ENCODE measurements at places on chromosomes 6 and 20.

GRCh38 chr20:38519426-38519825, 46.8 kb downstream of the RALGAPB start:
- no peak for DNase-seq

DNA sequence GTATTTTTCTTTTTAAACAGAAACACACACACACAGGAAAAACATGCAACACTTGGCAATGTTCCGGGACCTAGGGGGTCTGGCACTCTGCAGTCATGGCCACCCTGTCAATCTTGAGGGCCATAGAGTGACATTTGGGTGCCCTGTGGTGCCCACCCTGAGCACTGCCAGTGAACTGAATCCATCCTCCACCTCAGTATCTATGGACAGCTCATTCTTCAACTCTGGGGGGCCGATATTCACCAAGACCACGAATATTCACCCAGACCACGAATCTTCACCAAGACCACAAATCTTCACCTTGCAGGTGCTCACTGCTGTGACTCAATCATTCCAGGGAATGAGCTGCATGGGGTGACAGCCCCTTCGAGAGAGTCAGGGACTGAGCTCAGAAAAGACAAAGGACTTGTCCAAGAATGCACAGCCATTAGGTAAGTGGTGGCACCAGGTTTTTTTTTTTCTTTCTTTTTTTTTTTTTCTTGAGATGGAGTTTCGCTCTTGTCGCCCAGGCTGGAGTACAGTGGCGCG, 19.1 kb downstream of the SNAI1 start:
- DNase-seq, result no peak

GRCh38 chr6:142740449-142740848, 204.5 kb downstream of the HIVEP2 start:
- DNase-seq, result no peak

DNA sequence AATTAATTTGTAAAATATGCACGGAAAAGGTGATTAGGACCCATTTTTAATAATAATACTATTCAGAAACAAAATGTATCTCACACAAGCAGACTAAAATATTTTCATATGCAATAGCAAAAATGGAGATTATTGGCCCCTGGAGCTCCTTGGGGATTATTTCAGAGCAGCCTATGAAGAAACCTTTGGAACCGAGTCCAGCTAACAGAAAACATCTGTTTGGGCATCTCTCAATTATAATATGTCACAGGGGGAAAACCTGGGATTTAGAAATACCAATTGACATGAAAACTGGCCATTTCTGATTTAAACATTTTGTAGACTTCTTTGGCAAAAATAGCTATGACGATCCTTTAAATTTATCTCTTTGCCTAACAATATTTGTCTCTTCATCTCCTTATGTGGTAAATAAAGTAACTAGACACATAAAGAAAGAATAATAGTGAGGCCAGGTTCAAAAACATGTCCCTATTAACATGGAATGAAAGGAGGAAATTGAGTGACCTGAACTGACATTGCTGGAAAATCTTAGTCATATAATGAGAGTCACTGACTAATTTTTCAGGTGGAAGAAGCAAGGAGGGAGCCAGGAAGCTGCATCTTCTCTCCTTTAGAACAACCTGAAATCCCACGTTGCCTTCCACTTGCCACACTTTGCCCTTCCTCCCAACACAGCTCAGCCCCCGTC, 199.0 kb downstream of the SOD2 start:
- no peak for DNase-seq

GRCh38 chr6:155530219-155530834, 74.7 kb upstream of the NOX3 start:
- DNase-seq, result no peak

DNA sequence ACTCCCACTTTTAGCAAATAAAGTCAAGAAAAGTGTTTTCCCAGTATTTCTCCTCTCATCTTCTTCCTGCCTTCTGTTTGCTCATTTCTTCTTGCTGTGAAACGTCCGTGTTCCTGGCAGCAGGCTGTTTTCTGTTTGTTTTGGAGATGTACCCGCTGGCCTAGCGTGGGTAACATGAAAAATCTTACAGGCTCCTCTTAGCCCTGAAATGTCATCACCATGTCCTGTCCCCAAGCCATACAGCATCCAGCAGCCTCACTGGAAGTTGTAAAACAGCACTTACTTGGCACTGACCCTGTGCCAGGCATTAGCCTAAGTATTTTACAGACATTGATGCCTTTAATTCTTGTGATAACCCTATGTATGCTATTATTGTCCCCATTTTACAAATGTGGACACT, 371.1 kb downstream of the FOXA2 start:
- no peak for DNase-seq

DNA sequence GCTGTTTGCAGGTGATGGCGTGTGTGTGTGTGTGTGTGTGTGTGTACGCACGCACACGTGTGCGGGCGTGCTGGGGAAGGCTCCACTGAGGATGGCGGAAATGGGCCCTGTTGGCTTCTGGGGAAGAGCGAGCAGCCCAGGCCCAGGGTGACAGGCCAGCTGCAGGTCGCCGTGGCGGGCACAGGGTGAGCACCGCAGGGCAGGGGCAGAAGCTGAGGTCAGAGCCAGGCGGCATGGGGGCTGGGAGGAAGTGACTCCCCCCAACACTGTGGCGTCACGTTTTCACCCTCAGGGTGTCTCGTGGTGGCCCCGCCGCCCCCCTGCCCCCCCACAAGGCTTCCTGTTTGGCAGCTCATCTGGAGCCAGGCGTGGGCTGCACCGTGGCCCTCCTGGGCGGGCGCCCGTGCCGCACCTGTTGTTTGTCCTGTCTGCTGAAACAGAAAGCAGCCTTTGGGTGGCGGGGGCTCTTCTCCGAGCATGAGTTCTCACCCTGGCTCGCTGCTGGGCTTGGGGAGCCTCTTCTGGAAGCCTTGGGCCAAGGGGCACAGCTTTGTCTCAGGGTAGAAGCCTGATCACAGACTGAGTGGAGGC, 7.1 kb downstream of the RBM38 start:
- DNase-seq, result no peak

- DNase-seq, result no peak
These were observed 317.8 kb downstream of the CDH4 start for GRCh38 chr20:61569825-61570224.

GRCh38 chr6:138520463-138520862, 21.2 kb upstream of the NHSL1 start:
- DNase-seq, result no peak

GRCh38 chr6:169832247-169832948, 81.0 kb downstream of the ERMARD start:
- no peak for DNase-seq

DNA sequence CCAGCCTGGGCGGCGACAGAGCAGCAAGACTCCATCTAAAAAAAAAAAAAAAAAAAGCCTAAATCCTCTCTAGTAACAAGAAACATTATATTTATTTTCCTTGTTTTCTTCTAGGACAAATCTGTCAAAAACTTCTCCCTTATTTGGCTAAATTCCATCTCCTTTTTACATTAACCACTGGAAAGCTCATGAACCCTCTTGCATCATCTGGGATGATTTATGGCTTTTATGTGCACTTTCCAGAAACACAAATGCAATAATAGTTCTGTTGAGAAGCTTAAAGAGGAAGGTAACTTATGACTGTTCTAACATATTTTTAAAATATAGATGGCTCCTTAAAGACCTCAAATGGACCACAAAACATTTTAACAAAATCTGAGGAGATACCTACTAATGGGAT, 526.1 kb upstream of the SPTLC3 start:
- no peak for DNase-seq

DNA sequence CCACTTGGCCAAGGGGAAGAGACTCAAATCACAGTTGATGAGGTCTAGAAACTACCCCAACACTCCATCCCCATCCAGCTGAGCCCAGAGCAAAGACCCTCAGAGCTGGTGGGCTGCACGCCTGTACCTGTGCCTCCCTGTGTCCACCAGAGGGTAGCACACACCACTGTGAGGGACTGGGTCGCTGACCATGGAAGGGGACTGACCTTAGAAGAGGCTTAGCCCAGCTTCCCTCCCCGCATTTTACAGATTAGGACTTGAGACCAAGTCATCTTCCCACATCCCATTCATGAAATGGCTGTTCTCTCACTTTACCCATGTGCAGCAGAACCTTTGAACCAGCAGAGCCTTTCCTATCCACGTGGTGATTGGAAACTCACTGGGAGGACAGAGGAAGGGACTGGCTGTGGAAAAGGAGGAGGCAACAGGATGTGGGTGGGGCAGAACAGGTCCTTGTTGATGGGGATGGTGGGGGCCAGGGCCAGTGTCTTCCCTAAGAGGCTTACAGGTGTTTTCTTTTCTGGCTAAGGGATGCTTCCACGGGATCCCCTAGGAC, 44.3 kb downstream of the CPXM1 start:
- DNase-seq, result no peak

DNA sequence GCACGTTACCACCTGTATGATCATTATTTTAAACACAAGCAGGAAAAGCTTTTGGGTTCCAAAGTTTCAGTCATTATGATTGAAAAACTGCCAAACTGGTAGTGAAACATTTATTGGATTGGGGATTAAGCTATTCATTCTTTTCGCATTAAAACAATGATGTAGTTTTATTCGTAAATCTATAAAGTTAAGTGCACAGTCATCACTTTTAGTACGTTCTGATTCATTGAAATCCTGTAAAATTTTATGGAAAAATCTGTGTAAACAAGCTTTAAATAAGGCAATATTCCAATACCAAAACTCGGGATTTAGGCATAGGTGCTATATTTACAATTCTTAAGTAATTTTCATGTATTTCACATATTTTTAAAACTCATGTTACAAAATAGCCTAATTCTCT, 379.9 kb downstream of the PLCB1 start:
- DNase-seq, result no peak

DNA sequence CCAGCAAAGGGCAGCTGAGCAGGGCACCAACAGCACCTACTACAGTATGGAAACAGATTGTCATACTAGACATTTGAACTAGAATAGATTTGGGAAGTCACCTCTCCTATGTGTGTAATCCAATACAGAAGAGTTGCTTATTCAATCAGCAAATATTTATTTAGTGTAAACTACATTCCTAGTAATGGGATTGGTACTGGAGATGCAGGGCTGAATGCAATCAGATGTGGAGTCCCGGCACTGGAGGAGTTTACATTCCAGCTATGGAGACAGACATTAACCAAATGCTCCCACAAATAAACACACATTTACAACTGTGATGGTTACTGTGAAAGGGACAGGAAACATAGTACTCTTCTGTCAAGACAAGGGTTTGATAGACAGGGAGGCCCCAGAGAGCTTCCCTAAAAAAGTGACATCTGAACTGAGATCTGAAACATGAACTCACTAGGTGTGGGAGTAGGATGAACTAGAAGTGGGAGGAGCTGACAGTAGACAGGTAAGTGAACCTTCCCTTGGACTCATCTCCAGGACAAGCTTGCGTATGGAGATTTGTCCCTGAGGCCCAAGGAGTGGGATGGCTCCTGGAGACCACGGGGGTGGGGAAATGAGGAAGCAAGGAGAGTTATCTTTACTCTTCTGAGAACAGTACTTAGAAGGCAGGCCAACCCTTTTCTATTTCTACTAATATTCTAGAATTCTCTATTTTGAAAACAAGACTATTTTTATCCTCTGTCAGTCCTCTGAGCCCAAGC, 420.5 kb downstream of the MAFB start:
- DNase-seq, result no peak

DNA sequence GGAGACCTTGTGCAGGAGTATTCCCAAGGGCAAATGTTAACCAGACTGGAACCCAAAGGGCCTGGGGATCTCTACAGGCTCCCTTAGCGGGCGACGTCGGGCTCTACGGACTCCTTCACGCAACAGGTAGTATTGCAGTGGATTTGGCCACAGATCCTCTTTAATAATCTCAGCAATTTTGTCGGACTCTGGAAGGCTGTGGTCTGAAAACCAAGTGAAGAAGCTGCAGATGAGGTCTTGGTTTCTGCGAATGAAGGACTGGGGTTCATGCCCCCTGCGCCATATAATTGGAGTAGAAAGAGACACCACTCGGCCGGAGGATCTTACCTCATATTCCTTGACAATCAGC, 1.3 kb downstream of the TSPYL1 start:
- no peak for DNase-seq

GRCh38 chr20:61146023-61146422, 106.0 kb upstream of the CDH4 start:
- no peak for DNase-seq

GRCh38 chr6:134288538-134289203, 29.2 kb downstream of the SGK1 start:
- DNase-seq, result no peak

DNA sequence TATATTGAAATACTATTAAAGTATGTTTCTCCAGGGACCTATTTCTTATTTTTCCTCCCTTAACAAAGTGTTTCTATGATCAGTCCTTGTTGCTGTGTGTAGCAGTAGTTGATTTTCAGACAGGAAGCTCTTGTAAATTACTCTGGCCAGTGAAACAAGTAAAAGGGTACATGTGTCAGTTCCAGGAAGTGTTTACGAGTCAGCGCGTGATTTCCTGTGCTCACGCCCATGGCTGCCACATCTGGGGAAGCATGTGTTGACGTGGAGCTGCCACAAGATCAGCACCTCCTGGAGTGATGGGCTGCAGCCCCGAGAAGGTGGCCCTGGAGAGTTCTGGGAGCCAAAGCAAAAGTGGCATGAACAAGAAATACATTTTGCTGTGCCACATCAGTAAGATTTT, 38.6 kb upstream of the GGTLC1 start:
- DNase-seq, result no peak

GRCh38 chr20:47606983-47607613, 105.4 kb downstream of the NCOA3 start:
- DNase-seq, result no peak

DNA sequence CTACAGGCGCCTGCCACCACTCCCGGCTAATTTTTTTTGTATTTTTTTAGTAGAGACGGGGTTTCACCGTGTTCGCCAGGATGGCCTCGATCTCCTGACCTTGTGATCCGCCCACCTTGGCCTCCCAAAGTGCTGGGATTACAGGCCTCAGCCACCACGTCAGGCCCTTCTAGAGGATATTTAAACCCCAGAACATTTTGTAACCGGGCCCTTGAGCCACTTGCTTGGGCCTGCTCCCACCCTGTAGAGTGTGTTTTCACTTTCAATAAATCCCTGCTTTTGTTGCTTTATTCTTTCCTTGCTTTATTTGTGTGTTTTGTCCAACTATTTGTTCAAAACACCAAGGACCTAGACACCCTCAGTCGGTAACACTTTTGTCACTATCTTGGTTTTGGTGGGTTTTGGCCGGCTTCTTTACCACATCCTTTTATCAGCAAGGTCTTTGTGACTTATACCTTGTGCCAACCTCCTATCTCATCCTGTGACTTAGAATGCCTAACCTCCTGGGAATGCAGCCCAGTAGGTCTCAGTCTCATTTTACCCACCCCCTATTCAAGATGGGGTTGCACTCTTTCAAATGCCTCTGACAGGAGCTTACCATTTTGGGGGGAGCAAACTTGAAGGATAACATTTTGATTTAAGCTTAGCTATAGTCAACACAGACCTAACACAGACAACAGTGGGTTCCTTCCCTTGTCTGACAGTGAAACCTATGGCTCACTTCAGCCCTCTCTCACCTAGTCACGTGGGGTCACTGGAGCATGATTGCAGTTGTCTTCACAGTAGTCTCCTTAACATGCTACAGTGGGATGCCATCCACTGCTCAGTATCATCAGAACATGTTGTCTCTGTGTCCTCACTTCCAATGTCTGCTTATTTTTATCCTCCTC, 27.9 kb upstream of the KIF6 start:
- DNase-seq, result no peak
